ENCODE measurements at places on chromosomes 1 and 21.

DNA sequence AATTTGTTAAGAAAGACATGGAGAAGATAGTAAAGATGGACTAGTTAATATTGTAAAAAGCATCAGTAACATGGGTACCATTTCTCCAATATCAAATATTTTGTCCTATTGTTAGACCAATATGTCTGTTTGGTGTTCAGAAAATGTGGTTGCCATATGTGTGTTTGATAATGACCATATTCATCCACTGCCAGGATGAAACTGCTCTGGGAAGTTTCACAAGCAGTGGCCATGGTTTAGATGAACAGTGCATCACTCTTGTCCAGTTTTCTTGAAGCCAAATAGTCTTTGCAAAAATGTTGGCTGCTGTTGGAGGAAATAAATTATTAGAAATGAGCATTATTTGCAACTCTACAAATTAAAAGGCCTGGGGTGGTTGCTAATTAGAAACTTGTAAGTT lies 333.8 kb downstream of the NUF2 start:
- no peak for DNase-seq

DNA sequence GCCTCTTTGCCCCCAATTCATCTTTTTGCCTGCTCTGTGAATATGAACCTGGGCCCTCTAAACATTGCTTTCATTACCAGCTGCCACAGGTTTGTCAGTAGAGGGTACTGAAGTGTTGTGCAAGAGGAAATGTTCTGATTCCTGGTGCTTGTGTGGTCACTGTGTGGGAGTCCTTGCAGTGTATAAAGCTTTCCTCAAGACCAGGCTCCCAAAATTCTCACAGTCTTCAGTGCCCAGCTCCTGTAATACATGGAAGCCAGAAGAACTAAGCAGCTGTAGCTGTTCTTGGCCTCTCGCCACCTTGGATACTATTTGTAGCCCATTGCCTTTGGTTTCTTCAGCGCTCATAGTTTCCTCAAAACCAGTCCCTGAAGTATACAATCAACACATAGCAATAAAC lies 1046.2 kb downstream of the BRINP3 start:
- DNase-seq = no peak

- peak; percentile 61 for DNase-seq
These were observed 630 bp downstream of the ACP6 start for GRCh38 chr1:147669469-147670318.

DNA sequence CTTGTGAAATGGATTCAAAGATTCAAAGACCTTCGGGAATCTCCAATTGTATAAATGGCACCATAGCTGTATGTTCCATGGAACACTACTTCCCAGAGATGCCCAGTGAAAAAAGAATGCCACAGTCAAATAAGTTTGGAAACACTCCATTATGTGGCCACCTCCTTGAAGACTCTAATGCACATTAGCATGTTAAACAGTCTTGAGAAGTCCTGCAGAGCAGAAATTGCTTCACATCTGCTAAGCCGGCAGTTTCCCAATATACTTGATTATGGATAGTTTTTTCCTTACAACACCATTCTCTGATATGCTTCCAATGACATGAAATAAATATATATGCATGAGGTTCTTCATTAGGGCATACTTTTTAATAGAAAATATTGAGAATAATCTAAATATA lies 12.7 kb upstream of the SELE start:
- DNase-seq = no peak

DNA sequence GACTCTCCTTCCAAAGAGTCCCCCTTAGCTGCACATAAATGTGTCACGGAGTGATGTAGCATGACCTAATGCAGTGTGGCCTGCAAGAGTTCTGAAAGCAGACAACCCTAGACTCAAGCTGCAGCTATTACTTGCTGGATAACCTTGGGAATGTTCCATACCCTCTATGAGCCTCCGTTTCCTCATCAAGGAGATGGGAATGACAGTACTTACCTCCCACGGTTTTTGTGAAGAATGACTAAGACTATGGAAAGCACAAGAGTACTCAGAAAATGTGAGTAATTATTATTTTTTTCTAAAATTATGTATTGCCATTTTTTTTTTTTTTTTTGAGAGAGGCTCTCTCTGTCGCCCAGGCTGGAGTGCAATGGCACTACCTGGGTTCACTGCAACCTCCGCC lies 3.0 kb downstream of the TTC39A start:
- no peak for DNase-seq

GRCh38 chr1:175968486-175969172 lies 225.2 kb upstream of the TNR start:
- no peak for DNase-seq

DNA sequence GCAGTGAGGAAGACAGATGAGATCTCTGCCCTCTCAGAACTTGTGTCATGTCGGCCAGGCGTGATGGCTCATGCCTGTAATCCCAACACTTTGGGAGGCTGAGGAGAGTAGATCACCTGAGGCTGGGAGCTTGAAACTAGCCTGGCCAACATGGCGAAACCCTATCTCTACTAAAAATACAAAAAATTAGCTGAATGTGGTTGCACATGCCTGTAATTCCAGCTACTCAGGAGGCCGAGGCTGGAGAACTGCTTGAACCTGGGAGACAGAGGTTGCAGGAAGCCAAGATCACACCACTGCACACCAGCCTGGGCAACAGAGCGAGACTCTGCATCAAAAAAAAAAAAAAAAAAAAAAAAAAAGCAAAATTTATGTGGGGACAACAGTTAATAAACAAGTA lies 40.9 kb upstream of the RALGPS2 start:
- DNase-seq = no peak

- peak; percentile 76 for DNase-seq
These were observed 32.9 kb downstream of the GPA33 start for GRCh38 chr1:167057241-167057688.

DNA sequence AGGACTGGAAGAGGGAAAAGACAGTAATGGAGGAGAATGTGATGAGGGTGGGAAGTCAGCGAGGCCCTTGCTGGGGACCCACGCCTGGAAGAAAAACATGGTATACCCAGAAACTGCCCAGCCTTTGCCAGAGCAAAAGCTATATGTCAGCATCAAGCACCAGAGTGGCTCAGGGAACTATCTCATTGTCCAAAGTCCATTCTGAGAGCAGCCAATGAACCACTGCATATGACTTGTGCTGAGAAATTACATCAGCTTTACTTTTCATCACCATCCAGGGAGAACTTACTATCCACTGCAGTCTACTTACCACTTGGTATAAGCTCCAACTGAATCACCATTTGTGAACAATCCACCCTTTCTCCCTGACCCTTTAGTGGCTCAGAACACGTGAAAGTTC lies 148.1 kb downstream of the TTLL7 start:
- no peak for DNase-seq

- DNase-seq = peak; percentile 12
These were observed 9.1 kb upstream of the SPRR4 start for GRCh38 chr1:152961226-152961891.

- DNase-seq = no peak
These were observed 68.8 kb downstream of the DDAH1 start for GRCh38 chr1:85396194-85396593.

DNA sequence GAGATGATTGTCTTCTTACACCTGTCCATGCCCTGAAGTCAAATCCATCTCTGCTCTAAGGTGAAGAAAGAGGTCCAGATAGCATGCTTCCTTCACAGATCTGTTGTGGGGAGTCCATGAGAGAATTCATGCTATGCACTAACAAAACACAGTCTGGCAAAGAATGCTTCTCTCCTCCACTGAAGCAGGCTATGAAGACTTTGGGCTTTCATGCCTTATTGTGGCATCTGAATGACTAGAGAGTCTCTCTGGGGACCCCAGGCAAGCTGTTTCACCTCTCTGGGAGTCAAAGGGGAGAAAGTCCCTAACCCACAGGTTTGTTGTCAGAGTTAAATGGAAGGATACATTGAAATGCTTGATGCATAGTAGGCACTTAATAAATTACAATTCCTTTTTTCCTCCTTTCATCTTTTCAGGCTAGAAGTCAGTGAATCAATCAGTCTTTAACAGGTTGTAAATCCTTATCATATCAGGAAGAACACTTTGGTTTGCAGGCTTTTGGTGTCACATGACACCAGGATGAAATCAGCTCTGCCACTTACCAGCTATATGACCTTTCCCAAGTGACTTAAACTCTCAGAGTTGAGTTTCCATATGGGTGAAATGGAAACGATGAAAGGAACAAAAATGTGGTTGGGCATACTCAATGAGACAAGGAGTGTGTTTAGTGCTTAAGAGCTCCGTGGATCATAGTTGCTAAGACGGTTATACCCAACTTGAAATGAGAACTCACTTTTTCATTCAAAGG lies 200.1 kb upstream of the DAB1 start:
- DNase-seq = no peak

DNA sequence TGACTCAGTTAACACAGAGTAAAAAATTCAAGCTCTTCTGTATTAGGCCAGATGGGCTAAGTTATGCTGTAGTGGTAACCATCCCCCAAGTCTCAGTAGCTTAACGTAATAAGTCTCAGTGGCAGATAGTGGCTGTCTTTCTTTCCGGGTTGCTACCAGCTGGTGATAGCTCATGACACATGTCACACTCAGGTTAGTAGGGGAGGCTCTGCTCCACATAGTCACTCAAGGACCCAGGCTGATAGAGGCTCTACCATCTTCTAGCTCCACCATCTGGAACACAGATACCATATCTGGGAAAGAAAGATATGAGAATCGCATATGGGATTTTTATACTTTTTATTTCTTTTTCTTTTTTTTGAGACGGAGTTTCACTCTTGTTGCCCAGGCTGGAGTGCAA lies 16.2 kb upstream of the MEF2D start:
- no peak for DNase-seq

GRCh38 chr1:211637066-211637465 lies 38.4 kb downstream of the NEK2 start:
- DNase-seq = no peak
